ENCODE measurements at places on chromosomes 5 and 9.

- ATAC-seq: no peak
Measured at GRCh38 chr5:175015028-175015685, 290.8 kb downstream of the MSX2 start.

DNA sequence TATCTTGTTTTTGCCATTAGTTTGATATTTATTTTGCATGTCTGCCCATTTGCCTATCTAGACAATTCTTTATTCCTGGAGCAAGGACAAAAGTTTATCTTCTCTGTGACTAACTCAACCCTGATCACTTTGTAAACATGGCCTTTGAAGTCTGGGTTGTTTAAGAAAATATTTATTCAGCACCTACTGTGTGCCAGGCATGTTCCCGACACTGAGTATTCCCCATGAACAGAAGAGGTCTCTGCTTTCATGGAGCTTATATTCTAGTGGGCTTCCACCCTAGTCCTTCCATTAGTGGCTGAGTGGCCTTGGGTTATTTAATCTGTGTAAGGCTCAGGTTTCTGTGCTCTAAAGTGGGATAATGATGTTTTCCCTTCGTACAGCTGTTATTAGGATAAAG lies 49.7 kb downstream of the SEMA6A start:
- no peak for ATAC-seq

GRCh38 chr5:9284781-9285307 lies 261.0 kb downstream of the SEMA5A start:
- ATAC-seq: no peak

- ATAC-seq: no peak
Measured at GRCh38 chr9:112535301-112535700, 48.7 kb downstream of the KIAA1958 start.

GRCh38 chr9:127520941-127521918 lies 69.9 kb downstream of the LRSAM1 start:
- no peak for ATAC-seq

DNA sequence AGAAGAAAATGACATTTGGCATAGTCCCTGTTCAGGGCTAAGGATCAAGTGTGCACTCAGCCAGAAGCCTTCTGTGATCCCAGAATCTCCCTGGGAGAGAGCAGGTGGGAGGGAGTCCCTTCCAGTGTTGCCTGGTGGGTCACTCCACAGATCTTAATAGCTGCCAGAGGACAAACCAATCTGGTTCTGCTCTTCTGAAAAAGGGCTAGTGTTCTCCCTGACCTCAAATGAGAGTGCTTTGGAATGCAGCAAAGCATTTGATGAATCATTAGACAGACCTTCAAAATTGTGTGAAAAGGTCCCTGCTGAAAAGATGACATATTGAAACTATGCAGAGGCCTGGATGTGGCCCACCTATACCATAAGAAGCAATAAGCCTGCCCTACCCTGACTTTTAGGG lies 339.7 kb downstream of the TMEM232 start:
- ATAC-seq: no peak

- ATAC-seq: no peak
Measured at GRCh38 chr5:154333016-154333415, 112.8 kb upstream of the SAP30L start.

GRCh38 chr5:10653751-10654400 lies 90.0 kb downstream of the ANKRD33B start:
- no peak for ATAC-seq

- ATAC-seq: no peak
Measured at GRCh38 chr5:2725980-2726765, 25.3 kb downstream of the IRX2 start.

- ATAC-seq: no peak
Measured at GRCh38 chr9:133604856-133605255, 4.3 kb downstream of the FAM163B start.

All from activated T-helper 17 cell treated with anti-CD3 and anti-CD28 coated beads, Interleukin-2, amount 50 U/mL, for 72 hours (primary cell).